ENCODE measurements at places on chromosomes 5 and 9. TPM values are rescaled to one million over a fixed set of nuclear protein-coding genes. Genes with fewer than 3 reads are reported as not detected.

PLK2 gene
- polyA plus RNA-seq = 98.0 TPM

NCS1 gene
- 25.3 TPM for polyA plus RNA-seq

HAPLN1 gene
- polyA plus RNA-seq = 32.7 TPM

DNA sequence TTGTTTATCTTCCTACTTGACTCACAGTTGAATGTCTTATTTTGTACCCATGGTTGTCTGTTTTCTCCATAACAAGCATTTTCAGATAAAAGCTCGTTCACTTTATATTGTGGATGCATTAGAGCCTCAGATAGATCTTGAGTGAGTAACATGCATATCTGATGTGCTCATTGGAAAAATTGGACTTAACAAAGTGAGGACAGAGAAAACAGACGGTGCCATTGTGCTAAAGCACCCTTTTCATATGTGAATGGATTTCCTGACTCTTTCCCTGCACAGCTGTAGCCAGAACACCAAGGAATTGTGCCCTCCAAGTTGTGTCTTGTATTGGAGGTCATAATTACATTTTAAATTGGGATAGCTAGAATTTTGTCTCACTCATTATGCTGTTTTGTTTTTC, 325.8 kb upstream of the MEF2C start:
- DNase-seq = no peak

DNA sequence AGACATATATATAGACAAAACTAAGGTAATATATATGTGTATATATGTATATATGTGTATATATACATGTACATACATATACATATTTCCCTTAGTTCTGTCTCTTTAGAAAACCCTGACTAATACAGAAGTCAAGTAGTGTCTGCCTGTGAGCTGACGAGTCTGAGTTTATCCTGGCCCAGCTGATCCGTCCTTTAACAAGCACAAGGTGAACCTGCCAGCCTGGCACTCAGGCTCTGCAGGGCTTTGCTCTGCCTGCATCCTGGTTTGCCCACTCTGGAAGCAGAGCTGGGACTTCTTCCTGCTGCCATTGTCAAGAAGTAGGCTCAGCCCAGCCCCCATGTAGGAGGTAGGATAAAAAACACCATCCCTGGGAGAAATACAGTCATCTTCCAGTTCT, 388.0 kb downstream of the ICE1 start:
- no peak for DNase-seq

DNA sequence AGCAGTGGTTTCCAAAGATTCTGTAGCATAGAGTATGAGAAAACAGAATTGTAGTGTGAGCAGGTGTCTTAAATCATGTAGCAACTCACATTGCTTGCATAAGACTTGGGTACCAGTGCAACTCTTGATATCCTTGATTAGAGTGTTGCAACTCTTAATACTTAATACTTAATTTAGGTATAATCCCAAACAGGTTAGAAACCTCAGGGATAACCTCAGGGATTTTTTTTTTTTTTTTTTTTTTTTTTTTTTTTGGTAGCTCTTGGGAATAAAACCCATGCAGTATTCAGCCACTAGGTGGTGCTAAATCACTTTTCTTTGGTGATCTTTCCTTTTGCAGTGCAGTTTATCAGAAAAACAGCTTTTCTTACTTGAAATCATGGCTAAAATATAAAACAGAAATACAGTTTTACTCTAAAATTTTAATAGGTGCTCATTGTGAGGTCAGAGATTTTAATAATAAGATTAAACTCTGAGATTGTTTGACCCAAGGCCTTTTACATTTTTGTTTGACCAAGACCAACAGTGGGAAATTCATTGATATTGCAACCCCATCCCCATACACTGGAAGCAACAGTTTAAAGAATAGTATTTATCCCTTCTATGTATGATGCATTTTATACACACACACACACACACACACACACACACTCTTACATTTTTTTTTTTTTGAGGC, 55.3 kb downstream of the ERAP1 start:
- DNase-seq = peak; percentile 86

GRCh38 chr5:36861871-36862270, 14.7 kb upstream of the NIPBL start:
- no peak for DNase-seq

DNA sequence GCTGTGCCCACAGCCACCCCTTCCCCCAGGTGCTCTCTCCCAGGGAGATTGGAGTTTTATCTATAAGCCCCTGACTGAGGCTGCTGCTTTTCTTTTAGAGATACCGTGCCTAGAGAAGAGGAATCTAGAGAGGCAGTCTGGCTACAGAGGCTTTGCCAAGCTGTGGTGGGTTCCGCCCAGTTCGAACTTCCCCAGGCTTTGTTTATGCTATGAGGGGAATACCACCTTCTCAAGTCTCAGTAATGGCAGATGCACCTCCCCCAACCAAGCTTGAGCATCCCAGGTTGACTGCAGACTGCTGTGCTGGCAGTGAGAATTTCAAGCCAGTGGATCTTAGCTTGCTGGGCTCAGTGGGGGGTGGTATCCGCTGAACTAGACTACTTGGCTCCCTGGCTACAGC, 157.4 kb downstream of the CAAP1 start:
- no peak for DNase-seq

DNA sequence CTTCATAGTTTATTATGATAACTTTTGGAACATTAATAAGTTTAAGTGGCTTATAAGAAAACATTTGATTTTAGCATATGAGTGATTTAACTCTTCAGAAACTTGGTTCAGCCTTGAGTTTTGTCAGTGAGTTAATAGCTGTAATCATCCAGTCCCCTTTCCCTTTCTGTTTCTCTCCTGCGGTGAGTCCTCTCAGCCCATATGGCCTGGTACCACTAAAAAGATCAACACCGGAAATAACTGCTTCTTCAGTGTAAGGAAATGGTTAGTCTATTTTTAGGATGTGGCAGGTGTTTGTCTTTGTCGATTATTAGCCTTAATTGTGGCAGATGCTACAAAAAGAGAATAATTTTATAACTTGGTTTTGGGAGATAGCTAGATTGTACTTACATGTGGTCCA, 120.2 kb upstream of the GRHPR start:
- DNase-seq = no peak

- peak; percentile 90 for DNase-seq
These were observed 54.4 kb upstream of the RPL26L1 start for GRCh38 chr5:172904643-172905345.

DNA sequence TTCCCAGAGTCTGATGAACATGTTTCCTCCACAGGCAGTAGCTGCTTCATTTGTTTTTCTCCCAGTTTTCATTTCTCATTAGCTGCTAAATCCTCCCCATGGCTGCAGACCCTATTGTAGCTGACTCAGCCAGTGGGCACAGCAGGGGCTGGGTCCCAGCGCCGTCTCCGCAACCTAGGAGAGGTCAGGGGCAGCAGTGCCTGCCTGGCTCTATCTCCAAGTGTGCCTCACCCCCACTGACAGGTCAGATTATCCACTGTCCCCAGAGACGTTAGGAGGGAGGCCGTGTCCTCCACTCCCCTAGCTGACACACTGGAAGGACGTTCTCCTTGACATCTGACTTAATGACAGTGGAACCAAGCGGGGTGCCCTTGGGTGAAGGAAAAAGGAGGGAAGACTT, 31.1 kb downstream of the KCNIP1 start:
- DNase-seq = no peak

DNA sequence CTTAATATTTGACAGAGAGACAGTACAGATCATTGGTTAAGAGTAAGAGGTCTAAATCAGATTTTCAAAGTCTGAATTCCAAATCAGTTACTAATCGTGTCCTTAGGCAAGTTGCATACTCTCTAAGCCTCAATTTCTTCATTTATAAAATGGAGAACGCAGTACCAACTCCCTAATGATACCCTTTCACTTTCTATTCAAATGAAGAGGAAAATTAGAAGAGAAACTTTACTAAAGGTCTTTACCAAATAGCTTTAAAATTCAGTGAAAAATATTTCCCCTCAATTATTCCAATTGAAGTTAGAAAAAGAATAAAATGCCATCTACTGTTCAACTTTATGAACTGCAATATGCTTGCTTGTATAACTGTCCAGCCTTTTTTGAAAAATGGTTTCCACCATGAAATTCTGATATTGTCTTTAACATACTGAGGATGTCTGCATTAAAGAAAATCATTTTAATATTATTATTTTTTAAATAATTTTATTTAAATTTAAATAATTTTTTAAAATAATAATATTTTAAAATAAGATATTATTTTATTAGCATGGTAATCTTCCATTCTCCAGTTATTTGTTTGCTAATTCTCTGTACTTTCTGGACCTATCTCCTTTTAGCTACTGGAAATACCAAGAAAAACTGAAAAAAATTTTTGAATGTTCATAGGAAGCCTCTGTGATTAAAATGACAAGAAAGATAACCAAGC, 36.0 kb downstream of the POC5 start:
- peak; percentile 49 for DNase-seq

All from hepatocyte (in vitro differentiated cells).